ENCODE measurements at places on chromosomes 5 and 9.

GRCh38 chr5:43041669-43042175, 1.6 kb upstream of the ANXA2R start:
- peak; percentile 77 for DNase-seq

DNA sequence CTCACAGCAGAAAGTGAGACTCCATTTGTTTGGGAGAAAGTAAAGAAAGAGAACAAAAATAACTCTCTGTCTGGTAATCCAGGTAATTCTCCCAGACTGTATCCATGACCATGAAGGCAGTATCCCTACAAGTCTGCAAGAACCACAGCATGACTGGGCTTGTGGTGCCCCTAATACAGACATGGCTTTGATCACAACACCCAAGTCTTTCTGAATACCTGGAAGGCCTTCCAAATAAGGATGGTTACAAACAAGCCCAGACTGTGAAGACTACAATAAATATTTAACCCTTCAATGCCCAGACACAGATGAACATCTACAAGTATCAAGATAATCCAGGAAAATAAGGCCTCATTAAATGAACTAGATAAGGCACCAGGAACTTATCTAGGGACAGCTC, 481.1 kb upstream of the RORB start:
- DNase-seq, result no peak

DNA sequence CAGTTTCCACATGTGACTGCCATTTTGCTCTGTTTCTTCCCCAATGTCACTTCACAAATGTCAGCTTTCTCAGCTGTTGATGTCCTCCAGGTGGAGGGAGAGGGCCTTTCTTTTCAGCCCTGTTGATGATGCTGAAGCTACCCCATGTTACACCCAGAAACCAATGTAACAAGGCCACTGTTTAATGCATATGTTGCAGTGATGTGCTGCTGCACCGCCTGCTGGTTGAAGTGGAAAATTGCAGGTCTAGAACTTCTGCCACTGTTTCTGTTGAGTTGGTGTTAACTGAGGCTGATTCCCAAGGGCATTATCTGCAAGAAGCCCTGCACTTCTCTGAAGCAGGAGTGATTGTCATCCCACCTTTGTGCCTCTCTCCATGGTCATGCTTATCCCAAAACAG, 428.4 kb downstream of the KDM4C start:
- DNase-seq, result peak; percentile 55

GRCh38 chr5:91018200-91018599, 364.9 kb downstream of the ARRDC3 start:
- no peak for DNase-seq

GRCh38 chr5:113142186-113142585, 165.6 kb downstream of the DCP2 start:
- no peak for DNase-seq

GRCh38 chr9:16023446-16023845, 470.6 kb downstream of the CCDC171 start:
- DNase-seq, result no peak
